Activated naive CD4-positive, alpha-beta T cell (primary cell): ENCODE measurements at places on chromosomes 16 and 17.

- DNase-seq, result no peak
Observed at GRCh38 chr16:22688930-22689329, 125.0 kb upstream of the HS3ST2 start.

DNA sequence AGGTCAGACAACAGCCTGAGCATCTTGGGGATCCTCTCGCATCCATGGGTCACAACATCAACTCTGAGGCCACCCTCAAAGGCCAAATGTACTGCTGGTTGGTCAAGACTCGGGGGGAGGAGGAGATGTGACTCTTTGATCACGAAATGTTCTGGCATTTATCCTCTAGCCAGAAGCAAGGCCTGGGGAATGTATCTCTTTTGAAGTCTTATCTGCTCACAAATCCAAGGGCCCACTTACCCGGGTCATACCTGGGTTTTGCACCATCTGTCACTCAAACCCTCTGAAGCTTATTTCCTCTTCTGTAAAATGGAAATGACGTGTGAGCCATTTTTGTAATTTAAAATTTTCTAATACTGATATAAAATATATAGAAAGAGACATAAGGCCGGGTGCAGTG, 13.2 kb downstream of the CA7 start:
- DNase-seq, result no peak

DNA sequence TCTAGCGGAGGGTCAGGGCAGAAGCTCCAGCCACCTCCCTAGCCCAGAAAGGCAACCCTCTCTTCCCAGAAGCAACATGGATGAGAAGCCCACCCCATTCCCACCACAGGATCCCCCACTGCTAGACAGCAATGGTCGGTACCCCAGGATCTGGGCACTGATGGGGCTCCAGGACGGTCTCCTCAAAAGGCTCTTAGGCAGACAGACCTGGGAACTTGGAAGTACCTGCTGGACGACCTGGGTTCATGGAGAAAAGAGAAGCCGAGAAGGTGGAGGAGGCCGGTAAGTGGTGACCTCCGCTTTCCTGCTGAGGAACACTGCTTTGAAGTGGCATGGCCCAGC, 96.6 kb downstream of the TBC1D16 start:
- no peak for DNase-seq

DNA sequence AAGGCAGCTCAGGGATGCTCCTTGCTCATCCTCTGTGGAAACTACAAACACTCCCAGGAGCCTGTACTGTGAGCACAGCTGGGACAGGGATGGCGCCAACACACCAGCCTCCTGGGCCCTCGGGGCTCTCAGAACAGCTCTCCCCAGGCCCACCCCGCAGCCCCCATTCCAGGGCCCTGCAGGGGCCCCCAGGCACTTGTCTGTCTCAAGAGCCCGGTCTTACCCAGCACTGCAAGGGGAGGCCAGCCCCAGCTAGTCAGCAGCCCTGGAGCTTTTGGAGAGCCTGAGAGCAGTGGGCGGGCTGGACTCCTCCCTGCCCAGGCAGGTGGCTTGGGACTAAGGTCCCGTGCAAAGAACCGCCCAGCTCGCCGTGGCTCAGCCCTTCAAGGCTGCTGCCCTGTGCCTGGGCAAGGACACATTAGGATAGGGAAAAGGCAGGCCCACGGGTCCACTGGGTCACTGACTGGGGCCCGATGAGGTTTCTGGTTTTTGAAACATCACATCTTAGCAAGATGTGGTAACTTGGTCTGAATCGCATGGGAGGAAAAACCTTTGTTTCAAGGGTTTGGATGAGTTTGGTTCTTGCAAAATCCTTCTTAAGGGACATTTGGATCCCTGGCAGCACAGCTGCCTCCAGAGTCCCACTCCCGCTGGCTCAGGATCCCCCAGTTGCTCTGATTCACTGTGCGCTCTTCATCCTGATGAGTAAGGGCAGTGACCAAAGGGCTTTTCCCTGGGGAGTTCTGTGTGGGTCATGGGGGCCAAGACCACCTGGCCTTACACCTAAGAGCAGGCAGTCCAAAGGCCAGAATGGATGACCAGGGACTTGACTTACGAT, 2.8 kb downstream of the DNASE1L2 start:
- no peak for DNase-seq
